ENCODE measurements at places on chromosomes 3 and 15. TPM values are rescaled to one million over a fixed set of nuclear protein-coding genes. Genes with fewer than 3 reads are reported as not detected.

VEPH1 gene
- total RNA-seq = 34.7 TPM

ZDHHC23 gene
- total RNA-seq = 0.77 TPM

MGLL gene
- total RNA-seq = 60.1 TPM

SI gene
- total RNA-seq = not detected

- no peak for DNase-seq
Observed at GRCh38 chr3:52743152-52743551, 27.6 kb downstream of the NEK4 start.

GRCh38 chr15:29652595-29652994 is 169.7 kb downstream of the TJP1 start:
- no peak for DNase-seq

GRCh38 chr3:183775781-183776180 is 49.6 kb downstream of the MAP6D1 start:
- DNase-seq = no peak

- DNase-seq = no peak
Observed at GRCh38 chr15:70770863-70771262, 7.5 kb upstream of the UACA start.

- DNase-seq = no peak
Observed at GRCh38 chr3:143208976-143209714, 89.6 kb downstream of the CHST2 start.

GRCh38 chr15:82892573-82892972 is 59.9 kb downstream of the HOMER2 start:
- DNase-seq = no peak

- DNase-seq = peak; percentile 60
Observed at GRCh38 chr3:108334701-108335100, 38.4 kb downstream of the HHLA2 start.

Data from fibroblast of lung (primary cell).